T-cell (primary cell): ENCODE measurements at places on chromosomes 4 and X. TPM values are rescaled to one million over a fixed set of nuclear protein-coding genes. Genes with fewer than 3 reads are reported as not detected.

SYTL5 gene
- 0.06 TPM for total RNA-seq

- DNase-seq: no peak
- H3K4me1 ChIP-seq: no peaks in the 10 kb centered on the region
- no peaks in the 10 kb centered on the region for H3K36me3 ChIP-seq
- H3K4me3 ChIP-seq: no peak overlapping the region
- H3K27me3 ChIP-seq: no peaks in the 10 kb centered on the region
These were observed 272.8 kb upstream of the EPHA5 start for GRCh38 chr4:65943076-65943475.

PLXNB3 gene
- 0.28 TPM for total RNA-seq

SMIM14 gene
- total RNA-seq: 15.5 TPM
